Breast epithelium (tissue), 4 donors: ENCODE measurements at places on chromosomes 2 and 18. TPM values are rescaled to one million over a fixed set of nuclear protein-coding genes. Genes with fewer than 3 reads are reported as not detected.

Gene HADHB
- 157 TPM for total RNA-seq

Gene NR4A2
- 7.9 TPM for total RNA-seq

Gene ST8SIA3
- not detected for total RNA-seq

Gene NUP35
- 32.8 TPM for total RNA-seq

Gene GPR35
- total RNA-seq, result 4.7 TPM

- DNase-seq, result no peak
Observed at GRCh38 chr18:54710074-54710899, 118.0 kb upstream of the RAB27B start.

DNA sequence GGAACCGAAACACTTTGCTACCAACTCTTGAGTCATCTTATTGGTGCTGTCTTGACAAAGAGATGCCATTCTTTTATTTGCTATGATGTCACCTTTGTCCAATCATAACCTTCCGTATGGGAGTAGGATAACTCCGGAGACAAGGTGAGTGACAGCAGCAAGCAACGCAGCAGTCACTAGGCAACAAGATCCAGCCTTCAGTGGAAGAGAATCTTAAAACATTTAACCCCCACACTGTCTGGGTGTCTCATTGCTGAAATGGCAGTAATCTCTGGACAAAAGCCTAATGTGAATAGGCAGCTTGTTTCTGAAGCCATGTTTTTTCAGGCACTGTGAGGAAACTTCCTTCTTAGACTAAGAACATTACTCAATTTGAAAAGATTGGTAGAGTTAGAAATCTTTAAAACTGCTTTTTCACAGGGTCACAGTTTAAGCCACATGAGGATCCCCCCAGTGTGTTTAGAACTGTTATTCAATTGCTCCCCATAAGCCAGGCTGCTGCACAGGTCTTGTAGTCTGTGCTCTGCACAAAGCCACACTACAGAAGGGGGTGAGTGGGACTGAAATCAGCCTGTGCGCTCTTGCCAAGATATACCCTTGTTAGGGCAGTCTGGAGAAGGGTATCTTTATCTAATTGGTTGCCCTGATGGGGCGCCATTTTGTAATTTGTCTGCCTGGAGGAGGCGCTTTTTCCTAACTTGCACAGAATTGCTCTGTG, 131.5 kb upstream of the STON1 start:
- no peak for DNase-seq

DNA sequence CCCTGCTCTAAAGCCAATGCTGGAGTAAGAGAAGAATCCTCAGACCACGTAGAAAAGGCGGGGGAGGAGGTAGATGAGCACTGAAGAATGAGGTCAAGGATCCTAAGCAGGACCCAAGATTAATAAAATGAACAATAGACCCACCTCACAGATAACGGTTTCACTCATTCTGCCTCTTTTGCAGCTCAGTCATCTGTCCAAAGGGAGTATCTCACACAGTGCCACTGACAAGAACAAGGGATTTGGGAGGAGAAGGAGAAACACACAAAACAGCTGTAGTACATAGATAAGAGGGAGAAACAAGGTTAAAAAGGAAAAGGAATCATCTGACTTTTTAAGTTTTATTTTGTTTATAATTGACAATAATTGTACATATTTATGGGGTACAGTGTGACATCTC, 30.9 kb upstream of the SULT1C4 start:
- no peak for DNase-seq

- DNase-seq, result peak; percentile 63
Observed at GRCh38 chr2:241844066-241844728, 14.5 kb downstream of the PDCD1 start.

GRCh38 chr2:199282309-199282708, 175.4 kb downstream of the SATB2 start:
- no peak for DNase-seq

- DNase-seq, result no peak
Observed at GRCh38 chr2:15734674-15735483, 143.2 kb downstream of the DDX1 start.

DNA sequence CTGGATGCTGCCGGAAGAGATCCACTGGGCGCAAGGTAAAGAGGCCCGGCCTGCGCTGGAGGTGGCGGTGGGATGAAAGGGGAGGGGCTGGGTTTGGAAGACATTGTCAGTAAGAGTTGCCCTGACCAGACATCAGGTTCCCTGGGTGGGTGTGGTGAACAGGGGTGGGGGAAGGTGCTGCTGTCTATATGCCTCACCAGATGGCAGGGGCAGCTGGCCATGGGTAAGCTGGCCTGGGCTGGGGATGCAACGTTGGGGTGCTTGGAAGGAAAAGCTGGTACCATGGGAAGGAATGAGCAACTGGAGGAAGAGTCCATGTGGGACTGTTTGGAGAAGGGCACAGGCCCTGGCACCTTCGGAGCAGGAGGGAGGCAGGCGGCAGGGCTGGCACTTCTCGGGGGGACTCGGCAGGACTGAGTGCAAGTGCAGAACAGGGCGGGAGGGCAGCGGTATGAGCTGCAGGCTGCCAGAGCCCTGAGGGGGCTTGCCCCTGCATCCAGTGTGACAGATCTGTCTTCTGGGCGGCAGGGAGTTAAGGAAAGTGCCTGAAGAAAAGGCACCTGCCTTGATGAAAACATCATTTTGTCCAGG, 146.4 kb downstream of the DYSF start:
- DNase-seq, result no peak

GRCh38 chr2:67295851-67296250, 101.3 kb upstream of the ETAA1 start:
- no peak for DNase-seq

- DNase-seq, result no peak
Observed at GRCh38 chr2:235011607-235011928, 59.8 kb downstream of the SH3BP4 start.

GRCh38 chr18:79899609-79900445, 51.6 kb downstream of the SLC66A2 start:
- no peak for DNase-seq

DNA sequence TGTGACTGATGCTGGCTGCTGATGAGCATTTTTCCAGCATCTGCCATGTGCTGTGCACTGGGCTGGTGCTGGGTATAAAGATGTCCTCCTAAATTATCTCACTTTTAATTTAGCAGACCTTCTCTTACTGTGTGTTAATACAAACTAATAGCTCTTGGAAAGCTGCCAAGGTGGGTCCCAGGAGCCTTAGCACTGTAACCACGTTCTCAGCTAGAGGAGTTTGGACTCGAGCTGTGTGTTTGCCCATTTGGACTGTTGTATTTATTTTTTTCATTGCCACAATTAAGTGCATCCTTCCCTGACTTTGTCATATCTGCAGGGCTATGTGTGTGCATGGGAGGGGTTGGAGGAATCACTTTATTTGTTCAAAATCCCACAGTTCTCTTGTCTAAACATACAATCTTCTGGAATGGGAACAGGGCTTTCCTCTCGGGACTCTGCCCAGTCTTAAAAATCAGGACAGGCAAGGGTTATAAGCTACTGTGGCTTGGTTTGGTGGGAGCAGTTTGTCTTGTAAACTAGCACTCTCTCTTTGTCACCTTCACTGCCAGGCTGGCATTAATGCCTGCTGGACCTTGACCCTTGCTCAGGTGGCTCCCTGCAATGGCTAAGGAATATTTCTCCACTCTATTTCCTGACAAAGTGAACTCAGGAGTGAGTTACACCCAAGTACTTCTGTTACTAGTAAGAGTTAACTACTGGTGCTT, 129.7 kb upstream of the MGAT5 start:
- no peak for DNase-seq

GRCh38 chr2:215915441-215915840, 97.9 kb downstream of the MREG start:
- DNase-seq, result no peak

- DNase-seq, result no peak
Observed at GRCh38 chr18:52723550-52723970, 383.6 kb downstream of the DCC start.

- no peak for DNase-seq
Observed at GRCh38 chr2:24682304-24682703, 110.9 kb downstream of the PTRHD1 start.

GRCh38 chr2:178882666-178883440, 75.6 kb upstream of the TTN start:
- no peak for DNase-seq

GRCh38 chr18:34942975-34943374, 98.2 kb upstream of the MAPRE2 start:
- DNase-seq, result no peak

DNA sequence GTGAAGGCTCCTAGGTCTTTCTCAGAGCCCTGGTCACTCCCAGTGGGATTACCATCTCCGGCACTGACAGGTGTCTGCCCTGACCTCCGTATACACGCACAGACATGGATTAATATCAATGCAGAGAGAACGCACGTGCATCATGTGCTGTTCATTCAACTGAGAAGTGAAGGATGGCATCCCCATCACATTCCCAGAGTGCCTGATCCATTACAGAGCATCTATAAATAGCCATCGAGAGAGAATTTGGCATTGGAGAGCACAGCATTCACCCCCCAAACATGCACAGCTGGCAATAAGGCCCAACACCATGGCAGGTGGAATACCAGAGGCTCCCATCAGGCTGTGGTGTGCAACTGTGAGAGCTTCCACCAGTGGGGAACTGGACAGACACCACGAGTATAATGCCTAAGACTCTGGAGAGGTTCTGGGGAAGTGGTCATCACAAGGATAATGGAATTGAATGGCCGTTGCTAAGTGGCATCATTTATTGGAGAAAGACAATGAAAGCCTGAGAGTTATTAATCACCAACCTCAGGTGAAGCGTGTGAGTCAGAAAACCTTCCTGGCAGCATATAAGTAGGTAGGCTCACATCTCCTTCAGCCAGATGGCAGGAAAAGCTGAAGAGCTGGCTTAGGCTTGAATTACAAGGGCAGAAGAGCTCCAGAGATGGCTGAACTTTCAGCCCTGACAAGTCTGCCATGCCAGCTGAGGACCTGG, 244.5 kb upstream of the ID2 start:
- DNase-seq, result no peak

GRCh38 chr2:73925033-73925704, 1.5 kb upstream of the DGUOK start:
- no peak for DNase-seq

DNA sequence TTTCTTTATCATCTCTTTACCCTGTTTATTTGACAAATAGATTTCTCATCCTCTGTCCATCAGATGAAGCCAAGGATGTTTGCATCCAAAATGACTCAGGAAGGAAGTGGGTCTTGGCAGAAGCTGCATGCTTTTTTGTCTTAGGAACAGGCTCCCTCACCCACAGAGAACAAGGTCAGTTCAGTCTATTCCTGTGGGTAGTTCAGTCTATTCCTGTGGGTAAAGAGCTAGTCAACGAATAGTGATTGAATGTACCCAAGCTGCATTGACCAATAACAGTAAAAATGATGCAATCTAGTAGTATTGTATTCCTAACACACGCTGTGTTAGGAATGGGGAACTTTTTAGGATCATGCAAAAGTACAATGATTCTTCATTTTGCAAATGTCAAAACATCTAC, 290.8 kb upstream of the TANK start:
- DNase-seq, result no peak

GRCh38 chr2:229492034-229492433, 220.9 kb upstream of the PID1 start:
- DNase-seq, result no peak

GRCh38 chr2:99926986-99927385, 215.4 kb downstream of the AFF3 start:
- no peak for DNase-seq

- DNase-seq, result no peak
Observed at GRCh38 chr2:236579048-236579745, 9.6 kb downstream of the ACKR3 start.

DNA sequence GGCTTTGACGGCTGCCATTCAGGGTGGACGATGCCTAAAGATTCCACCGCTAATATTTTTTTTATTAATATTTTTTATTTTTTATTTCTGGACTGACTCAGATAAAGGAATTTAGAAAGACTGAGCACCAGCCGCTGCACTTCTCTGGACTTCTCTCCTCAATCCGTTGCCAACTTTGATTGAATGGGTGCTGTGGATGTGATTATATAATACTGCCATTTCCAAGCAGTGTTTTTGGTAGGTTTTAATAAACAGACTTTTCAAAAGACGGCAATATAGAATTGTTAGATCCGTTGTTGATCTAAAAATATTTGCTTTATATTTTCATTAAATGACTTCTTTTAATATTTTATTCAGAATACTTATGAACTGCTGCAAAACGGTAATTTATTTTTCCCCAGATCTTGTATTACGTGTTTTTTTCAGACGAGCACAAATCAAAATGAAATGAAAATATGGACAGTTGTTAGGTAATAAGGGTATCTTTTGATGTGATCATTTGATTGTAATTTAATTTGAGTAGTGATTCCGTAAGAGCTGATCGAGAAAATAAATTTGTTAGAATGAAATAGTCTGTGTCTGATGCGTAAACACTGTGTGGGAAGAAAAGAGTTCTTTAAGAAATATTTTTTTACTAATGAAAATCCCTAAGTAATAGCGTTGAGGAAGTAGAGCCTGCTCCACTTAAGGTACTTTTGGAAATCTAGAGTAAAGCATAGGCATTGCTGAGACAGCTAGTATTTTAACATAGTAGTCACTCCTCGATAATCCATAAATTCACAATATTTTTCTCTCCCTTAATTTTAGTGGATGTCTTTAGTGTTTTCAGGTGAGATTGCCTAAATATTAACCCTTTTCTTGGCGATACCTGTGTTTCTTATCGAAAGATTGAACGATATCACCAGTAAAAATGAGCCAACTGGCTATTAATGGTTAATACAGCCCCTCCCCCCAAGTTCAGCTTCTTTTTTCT, 4.4 kb downstream of the POU3F3 start:
- no peak for DNase-seq

DNA sequence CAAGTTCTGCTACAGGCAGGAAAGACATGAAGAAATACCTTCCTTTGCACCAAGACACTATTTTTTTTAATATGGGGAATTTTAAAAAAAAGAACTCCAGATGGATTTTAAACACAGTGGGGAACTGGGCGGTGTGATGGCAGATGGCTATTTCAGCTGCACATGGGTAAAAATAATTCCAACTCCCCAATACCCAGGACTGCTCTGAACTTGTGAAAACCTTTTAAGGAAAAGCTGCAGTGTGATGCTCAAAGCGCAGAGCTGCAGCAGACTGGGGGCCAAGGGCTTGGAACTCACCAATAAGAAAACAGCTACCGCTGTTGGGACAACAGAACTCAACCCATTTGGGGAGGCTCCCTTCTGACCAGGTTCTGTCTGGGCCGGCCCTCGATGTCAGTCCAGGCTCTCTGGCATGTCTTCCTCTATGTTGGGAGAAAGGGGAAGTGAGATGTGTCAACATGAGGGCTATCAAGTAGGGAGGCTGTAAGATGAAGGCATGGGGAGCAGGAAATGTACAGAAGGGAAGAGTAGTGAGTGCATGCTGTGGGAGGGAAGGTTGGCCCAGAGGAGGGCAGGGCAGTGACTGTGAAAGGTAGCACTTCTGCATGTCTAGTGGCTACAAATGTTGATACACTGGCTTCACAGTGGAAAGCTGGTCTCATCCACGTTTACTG, 64.0 kb upstream of the SLC14A2 start:
- no peak for DNase-seq

- no peak for DNase-seq
Observed at GRCh38 chr18:64693766-64694165, 544.9 kb upstream of the LINC00305 start.

GRCh38 chr2:173087793-173088496, 12.3 kb downstream of the MAP3K20 start:
- DNase-seq, result no peak
